ENCODE measurements at places on chromosomes 2 and 18.

DNA sequence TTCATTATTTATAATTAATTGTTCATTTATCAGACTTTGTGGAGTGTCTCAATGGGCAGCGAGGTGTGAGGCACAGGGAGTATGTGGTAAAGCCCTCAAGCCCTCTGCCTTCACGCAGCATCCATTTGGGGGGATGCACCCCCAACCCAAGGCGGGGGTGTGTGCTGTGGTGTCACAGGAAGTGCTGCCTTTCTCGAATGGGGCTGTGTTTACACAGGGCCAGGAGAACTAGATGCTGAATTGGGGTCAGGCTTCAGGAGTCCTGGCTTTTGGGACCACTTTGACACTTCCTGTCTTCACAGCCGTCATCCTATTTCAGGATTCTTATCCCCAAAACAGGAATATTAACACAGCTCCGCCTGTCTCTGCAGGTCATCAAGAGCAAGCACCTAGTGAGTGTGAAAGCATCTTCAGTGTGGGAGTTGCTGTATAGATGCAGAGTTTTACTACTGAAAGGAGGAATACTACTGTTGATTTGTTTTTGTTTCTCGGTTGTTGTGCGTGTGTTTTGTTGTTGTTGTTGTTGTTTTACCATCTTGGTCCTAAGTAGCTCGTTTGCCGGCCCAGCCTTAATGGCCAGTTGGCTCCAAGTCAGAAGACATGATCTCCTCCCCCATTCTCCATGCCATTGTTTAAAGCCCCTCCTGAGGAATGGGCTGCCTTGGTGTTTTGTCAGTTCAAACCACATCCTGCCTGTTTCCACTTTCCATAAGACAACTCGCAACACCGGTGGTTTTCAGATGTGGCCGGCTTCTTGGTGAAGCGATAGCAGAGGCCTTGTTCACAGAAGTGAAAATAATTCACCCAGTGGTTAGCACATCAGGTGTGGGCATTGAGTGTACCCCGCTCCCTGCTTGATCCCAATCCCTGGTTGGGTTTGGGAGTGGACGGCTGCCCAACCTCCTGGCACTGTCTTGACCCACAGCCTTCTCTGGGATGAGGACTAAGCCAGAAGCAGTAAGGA is 221.3 kb downstream of the BCL2 start:
- no peak for DNase-seq

DNA sequence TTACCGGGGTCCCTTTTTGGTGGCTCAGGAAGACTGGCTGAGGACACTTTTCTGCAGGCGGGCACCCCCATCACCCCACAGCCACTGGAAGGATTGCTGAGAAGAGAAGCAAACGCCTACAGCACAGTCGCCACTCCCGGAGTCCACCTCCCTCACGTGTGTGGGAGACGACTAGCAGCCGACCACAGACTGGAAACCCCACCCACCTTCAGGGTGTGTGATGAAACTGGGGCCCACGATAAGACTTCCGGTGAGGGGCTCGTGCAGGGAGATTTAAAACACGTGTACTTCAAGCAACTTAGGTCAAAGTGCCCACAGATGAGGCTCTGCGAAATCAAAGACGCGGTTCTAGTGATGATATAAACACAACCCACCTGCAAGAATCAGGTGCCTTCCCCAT is 26.3 kb downstream of the MBP start:
- DNase-seq = no peak

DNA sequence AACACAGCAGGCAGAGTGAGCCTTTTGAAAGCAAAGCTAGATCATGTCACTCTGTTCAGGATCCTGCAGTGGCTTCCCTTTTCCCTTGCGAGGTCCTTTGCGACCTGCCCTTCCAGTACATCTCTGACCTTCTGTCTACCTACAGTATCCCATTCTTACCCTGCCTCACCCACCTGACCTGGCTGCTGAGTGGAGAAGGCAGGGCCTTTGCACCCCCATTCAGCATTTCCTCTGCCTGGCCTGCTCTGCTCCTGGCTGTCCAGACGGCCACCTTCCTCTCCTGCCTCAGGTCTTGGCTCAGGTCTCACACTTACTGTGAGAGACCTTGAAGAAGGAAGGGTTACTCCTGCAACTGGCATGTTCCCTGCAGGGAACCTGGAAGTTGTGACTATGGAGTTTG is 77.4 kb downstream of the MAPRE2 start:
- DNase-seq = no peak

GRCh38 chr2:29322011-29322410 is 206.8 kb downstream of the CLIP4 start:
- no peak for DNase-seq

GRCh38 chr18:23340661-23341060 is 112.4 kb upstream of the RIOK3 start:
- DNase-seq = no peak

- DNase-seq = no peak
Measured at GRCh38 chr18:58556331-58557007, 72.4 kb downstream of the ALPK2 start.

GRCh38 chr18:36043153-36043552 is 24.2 kb downstream of the RPRD1A start:
- no peak for DNase-seq

DNA sequence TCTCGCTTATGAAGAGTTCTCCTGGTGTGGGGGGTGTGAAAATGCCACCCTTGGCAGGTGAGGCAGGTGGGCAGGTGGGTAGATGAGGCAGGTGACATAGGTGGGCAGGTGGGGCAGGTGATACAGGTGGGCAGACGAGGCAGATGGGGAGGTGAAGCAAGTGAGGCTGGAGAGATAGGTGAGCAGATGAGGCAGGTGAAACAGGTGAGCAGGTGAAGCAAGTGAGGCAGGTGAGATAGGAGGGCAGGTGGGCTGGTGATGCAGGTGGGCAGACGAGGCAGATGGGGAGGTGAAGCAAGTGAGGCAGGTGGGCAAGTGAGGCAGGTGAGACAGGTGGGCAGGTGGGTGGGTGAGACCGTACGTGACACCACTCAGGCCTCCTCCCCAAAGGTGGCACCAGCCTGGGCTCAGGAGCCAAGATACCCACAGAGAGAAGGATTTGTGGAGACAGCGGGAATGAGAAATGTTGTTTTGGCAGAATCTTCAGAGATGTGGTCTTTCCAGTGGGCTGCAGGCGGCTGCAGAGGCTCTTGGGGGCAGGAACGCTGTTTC is 232.3 kb upstream of the MYT1L start:
- DNase-seq = no peak

GRCh38 chr2:42067521-42067920 is 19.7 kb downstream of the PKDCC start:
- DNase-seq = no peak

DNA sequence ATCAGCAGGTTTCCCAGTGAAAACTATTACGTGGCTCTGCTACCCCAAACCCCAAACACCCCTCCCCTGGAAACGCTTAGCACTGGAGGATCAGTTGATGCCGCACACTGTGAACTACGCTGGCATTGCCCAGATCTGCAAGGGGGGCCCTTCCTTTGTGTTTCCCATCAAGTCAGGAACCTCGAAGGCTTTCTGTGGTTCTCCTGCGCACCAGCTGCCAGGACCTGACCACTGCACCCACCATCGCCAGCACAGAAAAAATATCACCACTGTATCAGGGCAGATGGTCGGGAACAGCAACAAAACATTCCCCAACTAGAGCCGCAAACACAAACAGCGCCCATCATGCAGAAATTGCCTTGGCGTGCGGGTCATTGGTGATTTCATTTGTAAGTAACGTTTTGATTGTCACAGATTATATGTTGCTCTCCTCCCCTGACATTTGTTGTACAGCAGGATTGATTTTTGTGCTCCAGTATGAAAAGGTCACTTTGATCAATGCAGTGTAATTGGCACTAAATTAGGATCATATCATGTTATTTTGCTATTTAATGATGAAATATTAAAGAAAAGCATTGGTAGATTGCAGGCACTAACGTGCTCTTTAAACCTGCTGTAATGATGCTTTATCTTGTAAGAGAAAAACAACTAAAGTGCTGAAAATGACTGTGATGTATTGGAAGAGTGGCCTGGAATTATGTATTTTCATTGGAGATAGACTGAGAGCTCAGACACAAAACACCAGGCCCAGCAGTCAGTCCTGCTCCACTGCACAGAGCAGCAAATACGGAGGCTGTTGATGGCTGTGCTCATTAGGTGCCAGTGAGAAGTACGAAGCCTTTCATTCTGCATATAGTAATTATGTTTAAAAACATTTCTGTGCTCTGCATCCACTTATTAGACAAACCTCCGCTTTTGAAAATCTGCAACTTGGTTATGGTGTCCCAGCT is 833.2 kb upstream of the SALL3 start:
- no peak for DNase-seq

GRCh38 chr2:74577448-74577847 is 22.9 kb downstream of the DOK1 start:
- DNase-seq = no peak

DNA sequence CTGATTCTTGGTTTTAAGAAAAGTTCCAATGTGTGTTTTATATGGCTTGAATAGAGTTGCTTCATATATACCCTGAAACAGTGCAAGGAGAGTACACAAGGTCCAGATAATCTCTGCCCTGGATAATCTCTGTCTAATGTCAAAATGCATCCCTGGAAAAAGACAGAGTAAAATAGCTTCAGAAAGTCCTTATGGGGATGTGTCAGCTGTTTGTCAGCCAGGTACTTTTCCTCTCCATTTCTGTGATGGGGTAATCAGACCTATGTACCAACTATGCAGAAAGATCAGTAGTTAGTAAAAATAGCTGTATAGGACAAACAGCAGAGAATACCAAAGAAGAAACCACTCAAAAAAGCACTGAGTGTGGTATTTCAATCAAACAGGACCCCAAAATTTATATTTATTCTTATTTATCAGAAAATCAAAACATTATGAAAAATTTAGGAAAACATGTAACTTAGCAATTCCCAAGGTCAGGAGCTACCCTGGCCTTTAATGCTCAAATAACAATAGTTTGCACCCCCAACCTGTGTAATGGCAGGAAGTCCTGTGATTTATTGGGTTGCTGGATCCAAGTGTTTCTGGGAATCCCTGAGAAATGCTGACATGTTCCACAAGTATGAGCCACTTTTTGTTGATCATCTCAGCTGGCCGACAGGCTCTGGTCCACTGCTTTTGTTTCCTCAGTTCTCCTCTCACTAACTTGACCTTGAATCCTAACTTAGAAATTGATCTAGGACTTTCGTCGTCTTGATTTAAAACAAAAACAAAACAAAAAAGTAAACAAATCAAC is 69.6 kb downstream of the MDH1 start:
- DNase-seq = no peak

GRCh38 chr2:72028351-72028995 is 119.2 kb downstream of the CYP26B1 start:
- peak; percentile 16 for DNase-seq

GRCh38 chr2:20093263-20094141 is 42.1 kb upstream of the LAPTM4A start:
- DNase-seq = peak; percentile 85

GRCh38 chr2:230781130-230781797 is 68.6 kb downstream of the CAB39 start:
- DNase-seq = no peak

DNA sequence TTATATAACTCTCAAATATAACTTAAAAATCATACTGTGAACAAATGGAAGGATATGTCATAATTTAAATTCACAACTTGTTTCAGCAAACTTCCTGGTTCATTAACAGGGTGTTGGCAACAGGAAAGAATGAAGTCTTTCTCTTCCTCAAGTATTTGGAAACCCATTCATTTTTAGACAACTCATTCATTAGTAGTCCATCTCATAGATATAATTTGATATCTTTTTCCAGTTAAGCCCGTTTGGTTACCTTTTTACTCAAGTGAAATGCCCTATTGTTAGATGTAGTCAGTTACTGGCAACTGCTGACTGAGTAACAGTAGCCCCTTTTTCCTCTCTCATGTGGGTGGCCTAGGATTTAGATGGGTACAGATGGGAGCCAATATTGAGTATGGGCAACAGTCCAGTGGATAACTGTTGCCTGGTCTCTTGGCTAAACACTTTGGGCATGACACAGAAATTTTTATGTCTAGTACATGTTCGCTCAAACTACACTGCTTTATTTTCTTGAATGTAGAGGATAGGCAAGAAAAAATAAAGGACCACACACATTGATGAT is 4.6 kb upstream of the UGP2 start:
- no peak for DNase-seq

DNA sequence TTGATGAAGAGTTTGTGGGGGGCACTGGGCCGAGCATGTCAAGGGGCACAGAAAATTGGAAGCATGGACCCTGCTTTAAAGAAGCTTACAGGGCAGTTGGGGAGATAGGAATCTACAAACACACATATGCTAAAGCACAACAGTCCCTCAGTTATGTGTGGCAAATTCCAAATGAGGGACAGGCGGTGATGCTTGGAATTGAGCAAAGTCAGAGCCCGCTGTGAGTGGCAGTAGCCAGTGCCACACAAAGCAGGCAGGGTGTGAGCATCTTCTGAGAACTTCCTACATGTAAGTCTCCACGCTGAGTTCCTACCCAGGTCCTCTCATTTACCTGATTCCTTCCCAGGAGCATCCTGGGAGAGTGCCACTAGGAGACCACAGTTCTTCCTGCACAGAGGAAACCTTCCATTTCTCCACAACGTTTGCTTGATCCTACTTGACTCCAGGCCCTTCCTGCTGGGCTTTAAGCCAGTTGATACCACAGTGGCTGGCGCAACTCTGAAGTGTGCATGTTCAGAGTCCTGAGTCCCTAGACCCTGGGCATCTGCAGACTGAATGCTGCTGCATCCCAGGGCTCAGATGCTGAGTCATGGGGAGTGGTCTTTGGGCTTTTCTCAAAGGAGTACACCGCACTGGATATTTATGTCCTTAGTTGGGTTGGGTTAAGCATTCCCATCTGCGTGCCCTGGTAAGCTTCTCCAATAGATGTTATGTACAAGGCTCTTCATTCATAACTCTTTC is 287.3 kb upstream of the REV1 start:
- no peak for DNase-seq

DNA sequence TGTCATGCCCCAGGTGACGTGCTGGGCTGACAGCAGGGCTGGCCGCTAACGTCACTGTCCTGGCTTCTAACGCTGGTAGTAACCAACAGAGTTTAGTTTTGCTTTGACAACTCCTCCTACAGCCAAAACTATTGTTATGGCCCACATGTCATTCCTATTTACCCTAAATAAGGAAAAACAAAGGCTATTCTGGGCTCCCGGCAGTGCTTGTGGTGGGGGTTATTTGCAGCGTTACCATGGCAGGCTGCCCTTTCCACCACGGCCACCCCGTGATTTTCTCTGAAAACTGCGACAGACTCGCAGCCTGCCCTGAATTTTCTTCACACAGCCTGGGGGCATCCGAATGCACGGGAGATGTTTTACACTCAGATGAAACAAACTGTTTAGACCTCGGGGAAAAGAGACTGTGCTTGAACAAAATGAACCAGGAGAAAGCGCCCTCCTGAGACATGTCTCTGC is 115.2 kb downstream of the FAM210A start:
- DNase-seq = peak; percentile 75

GRCh38 chr2:54416166-54416813 is 39.8 kb upstream of the SPTBN1 start:
- DNase-seq = no peak

All from H7 (cell line).